ENCODE measurements at places on chromosomes 6 and 20. TPM values are rescaled to one million over a fixed set of nuclear protein-coding genes. Genes with fewer than 3 reads are reported as not detected.
A peak's percentile ranks its signal among the peaks of the same experiment; 100 is the strongest.

- DNase-seq = no peak
Observed at GRCh38 chr6:24740861-24741260, 21.9 kb upstream of the C6orf62 start.

GRCh38 chr6:83429857-83430610 lies 817 bp downstream of the ME1 start:
- DNase-seq = no peak

- no peak for DNase-seq
Observed at GRCh38 chr20:57114290-57115005, 152.0 kb downstream of the BMP7 start.

- DNase-seq = no peak
Observed at GRCh38 chr6:133704371-133704770, 184.5 kb upstream of the TCF21 start.

DNA sequence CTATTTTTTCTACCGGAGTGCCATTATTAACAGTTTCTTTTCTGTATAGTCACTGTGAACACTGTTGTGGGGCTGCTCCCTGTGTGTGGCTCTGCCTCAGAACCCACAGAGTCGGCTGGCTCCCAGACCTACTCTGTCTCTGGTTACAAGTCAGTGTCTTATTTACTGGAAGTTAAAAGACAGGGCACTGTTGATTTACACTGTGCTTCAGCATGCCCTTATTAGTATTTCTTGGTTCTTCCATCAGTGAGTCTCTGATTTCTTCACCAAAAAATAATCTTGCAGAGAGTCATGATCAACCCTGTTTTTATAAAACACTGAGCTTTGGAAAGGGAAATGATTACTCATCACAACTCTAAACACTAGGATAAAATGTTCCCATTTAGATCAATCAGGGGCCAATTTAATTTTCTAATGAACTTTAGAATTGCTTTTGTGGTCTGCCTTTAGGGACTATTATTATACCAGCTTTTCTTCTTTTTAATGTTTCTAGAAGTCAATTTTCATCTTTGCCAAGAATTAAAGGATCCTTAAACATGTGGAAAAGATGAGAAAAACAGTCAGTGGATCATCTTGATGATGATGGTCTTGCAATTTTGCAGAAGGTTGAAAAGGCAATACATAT lies 92.6 kb downstream of the UTRN start:
- peak; percentile 56 for DNase-seq

- no peak for DNase-seq
Observed at GRCh38 chr6:41039060-41039998, at the start of gene UNC5CL. Gene UNC5CL (minus strand): TSS chr6:41039221. CDS start chr6:41035074, 4,147 bp downstream.

DNA sequence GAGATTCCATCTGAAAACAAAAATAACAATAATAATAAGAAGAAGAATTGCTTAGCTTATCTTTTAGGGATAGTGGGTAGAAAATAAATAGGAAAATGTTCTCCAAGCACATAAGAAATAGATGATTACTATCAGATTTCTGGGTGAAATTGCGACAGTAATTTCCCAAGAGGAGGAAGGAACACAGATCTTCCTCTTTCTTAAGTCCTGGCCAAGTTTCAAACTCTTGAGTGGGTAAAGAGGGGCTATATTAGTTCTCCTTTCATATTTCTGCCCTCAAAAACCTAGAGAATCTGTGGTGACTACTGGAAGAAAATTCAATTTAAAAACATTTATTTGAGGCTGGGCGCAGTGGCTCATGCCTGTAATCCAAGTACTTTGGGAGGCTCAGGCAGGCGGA lies 63.7 kb downstream of the PHACTR2 start:
- no peak for DNase-seq

- DNase-seq = no peak
Observed at GRCh38 chr20:23596579-23597250, 9.0 kb downstream of the CST9 start.

DNA sequence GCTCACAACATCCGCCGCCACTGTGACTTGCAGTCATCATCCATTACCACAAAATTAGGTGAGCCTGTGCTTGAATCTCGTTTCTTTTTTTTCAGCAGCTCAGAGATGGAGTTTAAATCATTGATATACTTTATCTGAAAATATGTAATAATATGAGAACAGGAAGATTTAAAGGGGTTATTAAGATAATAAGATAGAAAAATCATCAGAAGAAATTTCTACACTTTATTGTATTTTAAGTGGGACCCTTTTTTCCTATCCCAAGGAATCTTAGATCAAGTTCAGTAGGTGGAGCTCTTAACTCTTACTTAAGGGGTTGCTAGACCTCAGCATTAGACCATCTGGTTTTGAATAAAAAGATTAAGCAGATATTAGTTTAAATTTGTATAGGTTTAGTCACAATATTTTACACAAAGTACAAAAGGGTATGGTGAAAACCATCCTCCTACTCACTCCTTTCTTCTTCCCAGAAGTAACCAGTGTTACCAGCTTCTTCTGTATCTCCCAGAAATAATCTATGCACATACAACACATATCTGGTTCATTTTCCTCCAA lies 9.4 kb upstream of the NCOA7 start:
- peak; percentile 42 for DNase-seq

GRCh38 chr6:145743332-145743731 lies 8.0 kb upstream of the EPM2A start:
- no peak for DNase-seq

ADGRF5 gene
- 15.5 TPM for total RNA-seq

GRCh38 chr6:131980791-131981623 lies 29.8 kb upstream of the CCN2 start:
- no peak for DNase-seq

DNA sequence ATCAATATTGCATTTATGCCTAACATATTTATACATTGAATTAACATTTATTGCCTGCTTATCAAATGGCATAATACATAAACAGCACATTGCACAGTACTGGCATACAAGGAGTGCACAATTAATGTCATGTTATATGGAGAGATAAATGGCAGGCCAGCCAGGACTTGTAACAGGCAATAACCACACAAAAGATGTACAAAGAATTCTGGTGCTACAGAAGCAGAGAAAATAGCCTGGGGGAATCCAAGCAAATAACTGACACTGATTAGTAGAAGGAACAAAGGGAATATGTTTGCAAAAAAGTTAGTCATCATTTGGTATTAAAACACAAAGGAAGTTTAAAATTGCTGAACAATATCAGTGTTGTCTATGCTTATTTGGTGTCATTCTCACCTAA lies 27.3 kb downstream of the COL21A1 start:
- no peak for DNase-seq

DNA sequence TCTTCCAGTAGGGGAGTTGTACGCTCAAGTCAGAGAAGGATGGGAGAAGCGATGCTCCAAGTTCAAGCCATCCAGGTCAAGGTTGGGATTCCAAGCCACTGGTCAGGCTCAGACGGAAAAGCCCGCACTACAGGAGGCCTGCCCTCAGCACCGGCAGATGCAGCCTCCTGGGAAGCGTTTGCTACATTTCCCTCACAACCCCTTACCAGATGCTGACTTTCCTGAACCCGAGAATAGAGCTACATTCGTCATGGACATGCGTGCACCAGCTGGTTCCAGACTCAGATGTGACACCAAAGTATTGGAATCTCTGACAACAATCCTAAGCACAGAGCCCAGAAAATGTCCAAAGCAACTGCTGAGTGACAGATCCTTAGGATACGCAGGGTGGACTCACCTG lies 174.8 kb downstream of the SASH1 start:
- DNase-seq = no peak

MUC21 gene
- total RNA-seq = not detected

DNA sequence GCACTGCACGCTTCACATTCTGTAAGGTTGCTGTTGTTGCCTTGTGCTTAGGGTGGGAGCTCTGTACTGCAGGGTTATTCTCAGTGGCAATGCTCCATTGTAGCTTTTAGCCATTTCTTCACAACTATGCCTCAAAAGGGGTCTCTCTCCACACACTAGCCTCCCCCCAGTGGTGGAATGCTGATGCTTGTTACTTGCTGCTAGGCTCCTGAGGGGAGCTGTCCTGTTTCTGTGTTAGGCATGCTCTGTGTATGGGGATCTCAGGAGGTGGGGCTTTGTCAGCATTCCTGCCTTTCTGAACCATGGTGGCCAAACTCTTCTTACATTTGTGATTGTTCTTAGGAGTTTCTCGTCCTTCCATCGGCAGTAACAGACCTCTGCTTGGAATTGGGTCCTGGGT lies 18.8 kb downstream of the TMEM170B start:
- no peak for DNase-seq

- DNase-seq = no peak
Observed at GRCh38 chr20:53963635-53964034, 106.8 kb downstream of the BCAS1 start.

GRCh38 chr6:11909696-11910132 lies 102.4 kb upstream of the HIVEP1 start:
- DNase-seq = no peak

GRCh38 chr20:63536997-63537524 lies at the start of gene PTK6:
Gene PTK6 (minus strand): TSS chr20:63537376. CDS start chr20:63537314, 62 bp downstream.
- DNase-seq = no peak

TINAG gene
- 0.10 TPM for total RNA-seq

OXT gene
- 0.33 TPM for total RNA-seq

PPT2 gene
- 20.7 TPM for total RNA-seq

DNA sequence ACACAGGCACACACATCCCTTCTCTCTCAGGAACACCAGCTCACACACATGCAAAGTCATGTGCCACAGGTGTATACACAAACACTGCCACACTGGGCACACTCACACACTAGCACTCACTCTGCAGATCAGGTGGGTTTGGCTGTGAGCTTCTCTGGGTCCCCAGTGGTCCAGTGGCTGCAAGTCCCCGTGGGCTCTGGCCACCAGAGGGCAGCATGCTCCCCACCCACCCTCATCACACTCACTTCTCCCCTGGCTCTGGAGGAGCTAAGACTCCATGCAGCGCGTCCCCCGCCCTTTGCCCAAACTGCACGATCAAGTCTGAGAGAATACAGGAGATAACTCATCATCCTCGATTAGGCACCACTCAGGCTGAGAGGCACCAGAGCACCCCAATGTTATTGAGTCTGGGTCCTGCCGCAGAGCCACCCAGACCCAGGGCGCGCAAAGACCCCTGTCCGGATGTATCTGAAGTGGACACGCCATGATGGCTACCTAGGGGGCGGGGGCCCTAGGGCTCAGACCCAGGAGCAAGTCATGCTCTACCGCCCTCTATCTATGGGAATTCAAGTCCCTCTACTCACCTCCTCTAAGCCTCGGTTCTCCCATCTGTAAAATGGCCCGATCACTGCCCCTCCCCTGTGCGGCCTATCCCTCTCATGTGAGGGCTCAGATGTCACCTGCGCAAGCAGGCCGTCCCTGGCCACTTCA lies 90.5 kb downstream of the GRM4 start:
- DNase-seq = no peak

FAM83C gene
- total RNA-seq = not detected

RBPJL gene
- total RNA-seq = 0.11 TPM

STK35 gene
- 11.1 TPM for total RNA-seq

DNA sequence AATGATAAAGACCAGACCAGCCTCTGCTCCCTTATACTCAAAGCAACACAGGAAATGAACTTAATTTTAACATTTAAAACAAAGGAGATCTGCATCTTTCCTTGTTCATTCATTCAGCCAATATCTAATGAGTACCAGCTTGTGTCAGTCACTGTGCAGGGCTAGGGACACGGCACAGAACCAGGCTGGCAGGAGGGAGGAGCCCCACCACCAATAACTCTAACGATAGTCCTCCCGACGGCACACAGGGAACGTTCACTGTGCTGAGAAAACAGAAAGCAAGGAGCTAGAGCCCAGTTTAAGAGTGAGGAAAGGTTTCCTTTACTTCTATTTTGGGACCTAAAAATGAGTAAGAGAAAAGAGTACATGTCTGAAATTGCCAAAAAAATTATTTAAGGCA lies 9.9 kb downstream of the ETV7 start:
- DNase-seq = no peak

CALHM4 gene
- total RNA-seq = 0.30 TPM

DNA sequence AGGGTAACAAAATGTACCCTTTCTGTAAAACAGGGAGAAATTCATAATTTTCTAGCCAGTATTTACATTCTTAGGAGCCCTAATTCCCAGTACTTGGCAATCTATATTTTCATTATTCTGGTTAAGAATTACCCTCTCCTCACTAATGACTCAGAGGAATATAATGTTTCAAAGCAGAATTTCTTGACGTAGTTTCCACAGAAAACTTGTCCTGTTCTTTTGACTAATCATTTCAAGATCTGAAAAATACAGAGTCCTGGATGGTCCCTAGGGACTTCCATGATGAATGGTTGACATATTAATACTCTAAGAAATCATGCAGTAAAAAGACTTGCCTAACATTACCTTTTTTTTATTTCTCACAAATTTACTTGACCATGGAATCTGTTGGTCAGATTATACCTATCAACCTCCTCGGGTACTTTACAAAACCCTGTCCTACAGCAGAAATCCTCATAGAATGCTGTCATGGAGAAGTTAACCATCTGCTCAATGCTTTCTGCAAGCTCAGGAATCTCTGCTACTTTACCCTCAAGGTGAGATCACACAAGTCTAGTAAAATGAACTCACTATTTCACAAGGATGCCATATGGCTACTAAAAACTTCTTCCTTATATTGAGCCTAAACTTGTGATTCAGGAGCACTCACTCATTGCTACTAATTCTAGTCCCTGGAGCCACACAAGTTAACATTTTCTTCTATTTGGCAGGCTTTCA lies 202.1 kb upstream of the CNR1 start:
- no peak for DNase-seq

KHDC1L gene
- total RNA-seq = not detected

PLAGL1 gene
- total RNA-seq = 20.4 TPM

DNA sequence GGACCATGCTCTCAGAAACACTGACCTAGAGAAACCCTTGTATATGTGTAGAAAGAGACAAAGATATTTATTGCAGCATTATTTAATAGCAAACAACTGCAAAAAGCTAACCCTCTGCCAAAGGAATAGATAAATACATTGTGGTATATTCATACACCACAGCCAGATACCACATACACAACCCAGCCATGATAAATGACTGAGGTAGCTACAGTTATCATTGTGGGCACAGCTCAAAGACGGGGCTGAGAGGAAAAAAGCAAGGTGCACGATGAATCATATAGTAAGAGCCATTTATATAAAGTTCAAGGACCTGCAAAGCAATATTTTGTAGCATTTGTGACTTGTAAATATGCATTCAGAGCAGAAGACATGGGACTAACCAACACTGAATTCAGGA lies 30.8 kb downstream of the RSPO4 start:
- no peak for DNase-seq

GRCh38 chr6:137846772-137847313 lies 20.2 kb upstream of the TNFAIP3 start:
- DNase-seq = no peak

DNA sequence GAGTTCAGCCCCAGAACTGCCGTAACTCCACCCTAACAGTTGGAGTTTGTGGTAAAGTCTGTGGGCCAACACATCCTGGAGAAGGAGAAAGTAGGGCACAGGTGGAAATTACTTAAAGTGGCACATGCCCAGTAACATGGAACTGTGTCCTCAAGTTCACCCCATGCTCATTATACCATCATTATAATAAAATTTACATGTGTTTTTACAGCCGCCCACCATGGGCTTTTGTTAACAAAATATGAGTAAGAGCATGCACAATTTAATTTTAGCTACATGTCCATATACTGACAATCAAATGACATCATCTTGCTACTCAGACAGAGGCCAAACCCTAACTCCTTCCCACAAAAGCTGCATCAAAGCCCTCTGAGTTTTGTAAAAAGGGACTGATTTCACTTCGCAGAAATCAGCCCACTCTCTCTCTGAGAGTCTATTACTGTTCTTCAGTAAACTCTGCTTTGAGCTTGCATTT lies 17.3 kb upstream of the ELOVL4 start:
- DNase-seq = no peak

Measured in spinal cord (tissue), 10 donors.